Activated B cell treated with CpG ODN at 0.5 μM for 24 hours (primary cell): ENCODE measurements at places on chromosomes 2 and 18. TPM values are rescaled to one million over a fixed set of nuclear protein-coding genes. Genes with fewer than 3 reads are reported as not detected.

Gene SLC9A2
- total RNA-seq, result not detected in 2 replicates

Gene LAMA3
- total RNA-seq, result 0.07 TPM in 1 of 2 replicates, not detected in the other

Gene SLC40A1
- total RNA-seq, result 0.12 and 0.20 TPM in 2 replicates

Gene MTHFD2
- 135 and 150 TPM in 2 replicates for total RNA-seq

Gene SERPINB5
- total RNA-seq, result not detected in 2 replicates

Gene ATP8B1
- total RNA-seq, result 0.42 and 0.69 TPM in 2 replicates

Gene HMSD
- total RNA-seq, result 0.11 and 1.2 TPM in 2 replicates

Gene CYB5A
- 46.2 and 47.2 TPM in 2 replicates for total RNA-seq
